ENCODE measurements at places on chromosomes 11 and 22.

GRCh38 chr22:27554106-27554811 is 247.3 kb downstream of the MN1 start:
- no peak for DNase-seq

GRCh38 chr22:37418627-37419369 is 8.5 kb downstream of the ELFN2 start:
- DNase-seq: no peak

- DNase-seq: no peak
These were observed 395.0 kb upstream of the CCDC90B start for GRCh38 chr11:83681031-83681781.

GRCh38 chr11:123382555-123383074 is 47.5 kb upstream of the GRAMD1B start:
- no peak for DNase-seq

DNA sequence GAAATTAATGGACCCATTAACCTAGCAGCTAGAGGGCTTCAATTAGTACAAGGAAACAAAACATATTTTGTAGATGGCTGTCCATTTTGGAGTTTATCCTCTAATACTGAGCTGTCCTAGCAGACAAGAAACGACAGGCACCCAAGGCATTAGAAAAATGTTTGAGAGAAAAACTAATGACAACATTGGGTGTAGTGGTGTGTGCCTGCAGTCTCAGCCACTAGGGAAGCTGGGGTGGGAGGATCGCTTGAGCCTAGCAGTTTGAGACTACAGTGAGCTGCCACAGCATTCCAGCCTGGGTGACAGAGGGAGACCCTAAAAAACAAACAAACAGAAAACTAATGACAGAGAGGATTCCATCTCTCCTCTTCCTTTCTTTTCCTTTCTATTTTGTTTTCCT is 1.5 kb downstream of the A4GALT start:
- no peak for DNase-seq

- DNase-seq: no peak
These were observed 5.3 kb downstream of the CD44 start for GRCh38 chr11:35144136-35144741.

GRCh38 chr11:105799728-105800462 is 190.0 kb downstream of the GRIA4 start:
- no peak for DNase-seq

DNA sequence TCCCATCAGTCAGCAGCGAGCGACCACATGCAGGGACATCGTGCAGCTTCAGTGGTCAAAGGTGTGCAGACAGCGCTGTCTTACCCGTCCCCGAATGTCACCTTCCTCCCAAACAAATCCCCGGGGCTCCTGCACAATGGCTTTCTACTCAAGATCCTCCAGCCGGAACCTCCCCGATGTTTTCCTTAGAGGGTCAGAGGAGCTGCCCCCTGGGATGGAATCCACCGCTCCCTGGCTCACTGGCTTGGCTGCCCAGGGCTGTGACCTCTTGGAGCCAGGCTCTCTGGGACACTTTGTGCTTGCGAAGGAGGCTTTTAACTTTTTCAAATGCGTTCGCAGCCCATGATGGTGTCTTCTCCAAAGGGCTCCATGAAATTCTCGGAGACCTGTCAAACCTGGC is 17.3 kb upstream of the FGF19 start:
- no peak for DNase-seq

GRCh38 chr11:108680271-108680670 is 15.4 kb downstream of the DDX10 start:
- no peak for DNase-seq

- DNase-seq: no peak
These were observed 34.9 kb downstream of the SERPIND1 start for GRCh38 chr22:20808844-20809243.

DNA sequence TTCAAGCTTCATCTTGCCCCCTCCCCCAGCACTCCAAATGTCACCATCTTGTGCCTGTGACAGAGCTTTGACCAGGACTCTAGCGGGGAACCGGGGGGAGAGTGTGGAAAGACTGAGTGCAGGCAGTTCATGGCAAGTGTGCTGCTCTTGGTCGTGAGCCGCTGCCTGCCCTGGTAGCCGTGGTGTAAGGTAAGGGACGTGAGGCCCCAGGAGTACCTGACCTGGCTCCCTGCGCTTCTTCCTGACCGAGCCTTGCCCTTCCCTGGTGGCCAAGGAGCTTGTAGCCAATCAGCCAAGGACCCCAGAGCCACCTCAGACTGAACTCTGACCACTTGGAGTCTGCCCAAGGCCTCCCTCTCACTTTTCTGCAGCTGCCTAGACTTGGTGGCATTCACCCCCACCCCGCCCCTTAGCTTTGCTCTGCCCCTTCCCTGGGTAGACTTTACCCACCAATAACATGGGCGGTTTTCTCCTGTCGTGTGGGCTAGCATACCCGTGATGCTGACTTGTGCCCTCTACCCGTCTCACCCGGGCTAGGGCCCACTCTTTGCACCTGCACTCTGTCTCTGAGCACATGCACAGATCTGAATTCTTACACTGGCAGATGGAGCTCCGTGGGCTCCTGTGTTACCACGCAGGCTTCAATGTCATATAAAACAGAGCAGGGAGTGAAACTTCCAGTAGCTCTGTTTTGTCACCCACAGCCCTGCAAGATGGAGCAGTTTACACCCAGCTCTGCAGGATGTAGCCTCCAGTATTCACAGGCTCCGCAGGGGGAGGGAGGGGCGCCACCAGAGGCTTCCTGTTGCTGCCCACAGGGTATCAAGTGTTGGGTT is 1.5 kb downstream of the DGKZ start:
- DNase-seq: no peak

DNA sequence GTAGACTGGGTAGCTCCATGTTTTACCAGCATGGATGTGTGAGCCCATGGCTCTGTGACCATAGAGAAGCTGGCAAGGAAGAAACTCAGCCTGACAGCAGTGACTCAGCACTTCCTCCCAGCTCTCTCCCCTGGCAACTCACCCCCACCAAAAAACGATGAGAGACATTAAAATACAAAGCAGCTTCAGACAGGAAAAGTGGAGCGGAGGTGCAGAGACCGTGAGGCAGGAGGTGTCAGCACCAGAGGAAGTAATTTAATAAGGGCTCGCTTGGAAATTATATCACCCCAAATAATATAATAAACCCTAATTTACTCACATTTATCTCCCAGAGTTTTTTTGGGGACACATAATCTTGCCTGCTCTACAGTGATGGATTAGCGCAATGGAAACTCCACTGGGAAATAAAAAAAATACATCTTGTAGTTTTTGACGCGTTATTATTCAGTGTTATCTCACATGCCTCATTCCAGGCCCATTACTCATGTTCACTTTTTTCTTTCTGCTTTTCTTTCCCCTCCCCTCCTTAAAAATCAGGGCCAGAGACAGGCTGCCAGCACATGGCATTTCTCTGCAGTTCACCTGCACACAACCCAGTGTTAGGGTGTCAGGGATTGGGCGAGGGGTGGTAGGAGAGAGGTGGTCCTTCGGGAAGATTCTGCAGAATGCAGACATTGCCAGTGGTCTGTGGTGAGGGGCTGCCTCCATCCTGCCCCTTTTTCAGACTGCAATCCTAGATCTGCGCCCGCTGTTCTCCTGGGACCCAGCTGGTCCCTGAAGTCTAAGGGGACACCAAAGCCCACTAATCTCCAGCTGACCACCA is 170.8 kb downstream of the BUD13 start:
- DNase-seq: no peak

GRCh38 chr11:118202599-118203422 is 22.0 kb downstream of the JAML start:
- DNase-seq: no peak
